ENCODE measurements at places on chromosomes 12 and 14.

GRCh38 chr12:128509170-128509569 is 242.2 kb downstream of the TMEM132C start:
- DNase-seq, result no peak

DNA sequence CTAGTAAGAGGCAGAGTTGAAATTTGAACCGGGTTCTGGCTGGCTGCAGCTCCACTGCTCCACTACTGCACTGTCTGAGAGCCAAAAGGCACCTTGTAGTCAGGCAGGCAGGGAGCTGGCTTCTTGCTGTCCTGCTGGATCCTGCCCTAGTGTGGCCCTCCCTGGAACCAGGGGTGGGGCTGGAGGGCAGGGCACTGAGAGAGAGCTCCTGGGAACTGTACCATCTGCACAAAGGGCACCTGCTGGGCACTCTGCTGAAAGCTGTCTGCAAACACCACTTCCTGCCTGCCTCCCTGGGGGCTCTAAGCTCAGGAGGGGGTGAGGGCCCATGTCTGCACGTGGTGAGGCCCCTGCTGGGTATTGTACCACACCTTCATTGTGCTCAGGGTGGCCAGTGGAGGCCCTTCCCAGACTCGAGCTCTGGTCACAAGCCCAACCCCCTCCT is 19.0 kb upstream of the TCL1B start:
- DNase-seq, result no peak

DNA sequence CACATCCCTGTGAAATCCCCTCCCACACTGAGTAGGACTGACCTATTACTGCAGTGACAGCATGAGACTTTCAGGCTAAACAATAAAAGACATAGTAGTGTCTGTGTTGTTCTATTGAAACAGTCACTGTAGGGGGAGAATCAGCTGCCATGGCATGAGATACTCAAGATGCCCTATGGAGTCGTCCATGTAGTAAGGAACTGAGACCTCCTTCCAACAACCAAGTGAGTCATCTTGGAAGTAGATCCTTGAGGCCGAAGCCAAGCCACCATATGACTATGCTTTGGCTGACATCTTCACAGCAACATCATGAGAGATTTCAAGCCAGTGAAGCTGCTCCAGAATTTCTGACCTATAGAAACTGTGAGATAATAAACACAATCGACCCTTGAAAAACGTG is 12.1 kb upstream of the LRP6 start:
- DNase-seq, result no peak

DNA sequence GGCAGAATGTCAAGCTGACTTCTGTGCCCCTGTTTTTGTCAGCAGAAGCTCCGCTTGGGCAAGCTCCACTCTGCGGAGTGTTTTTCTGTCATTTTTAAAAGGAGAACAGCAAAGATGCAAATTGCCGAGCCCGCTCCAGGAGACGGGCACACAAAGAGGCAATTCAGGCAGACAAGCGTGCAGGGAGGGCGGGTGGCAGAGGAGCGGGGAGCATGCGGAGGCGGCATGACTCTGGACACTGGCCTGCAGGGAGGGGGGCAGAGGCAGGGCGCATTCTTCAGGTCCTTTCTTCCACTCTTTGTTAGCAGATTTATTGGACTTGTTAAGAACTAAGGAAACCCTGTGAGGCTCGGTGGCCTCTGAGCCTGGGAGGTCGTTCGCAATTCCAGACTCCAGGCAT is 187.3 kb upstream of the RMST start:
- peak; percentile 33 for DNase-seq

- peak; percentile 65 for DNase-seq
Observed at GRCh38 chr12:15599266-15600037, 189.7 kb downstream of the EPS8 start.

DNA sequence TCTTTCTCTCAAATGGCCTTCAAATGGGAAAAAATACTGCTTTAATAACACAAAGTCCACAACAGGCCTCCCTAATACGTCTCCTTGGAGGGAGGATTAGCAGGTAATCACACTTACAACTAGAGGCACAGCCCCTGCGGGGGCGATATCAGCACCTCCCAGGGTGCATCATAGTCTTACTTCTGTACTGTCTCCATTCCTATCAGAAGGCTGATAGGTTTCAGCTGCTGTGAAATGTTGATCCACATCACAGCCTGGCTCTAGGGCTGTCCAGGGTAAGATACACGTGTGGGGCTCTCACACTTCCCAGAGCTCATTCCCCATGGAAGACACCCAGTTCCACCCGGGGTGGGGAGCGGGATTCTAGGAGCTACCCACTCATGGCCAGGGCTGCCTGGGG is 139.1 kb upstream of the SFSWAP start:
- DNase-seq, result no peak

- DNase-seq, result peak; percentile 72
Observed at GRCh38 chr12:112992541-112993398, 14.5 kb downstream of the OAS2 start.

All from kidney tubule cell (primary cell).